CD4-positive, alpha-beta T cell treated with Interleukin-6 at 100 ng/mL for 8 hours (primary cell): ENCODE measurements at places on chromosomes 5 and 9.

DNA sequence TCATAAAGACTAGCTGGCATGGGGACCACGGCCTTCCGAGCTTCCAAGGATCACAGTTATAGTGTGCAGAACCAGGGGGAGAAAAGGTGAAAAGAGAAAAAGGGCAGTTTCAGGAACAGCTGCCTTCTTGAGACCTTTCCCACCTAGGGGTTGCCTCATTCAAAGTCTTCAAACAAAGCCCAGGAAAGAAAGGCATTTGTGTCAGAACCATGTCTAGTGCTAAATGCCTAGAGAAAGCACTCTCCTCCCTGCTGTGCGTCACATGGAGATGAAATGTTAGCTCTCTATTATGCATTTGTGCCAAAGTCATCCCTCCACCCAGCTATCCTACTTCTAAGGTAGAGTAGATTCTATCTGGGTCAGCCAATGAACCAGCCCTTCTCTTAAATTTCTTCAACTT is 1037.3 kb upstream of the WWC1 start:
- no peak for DNase-seq

DNA sequence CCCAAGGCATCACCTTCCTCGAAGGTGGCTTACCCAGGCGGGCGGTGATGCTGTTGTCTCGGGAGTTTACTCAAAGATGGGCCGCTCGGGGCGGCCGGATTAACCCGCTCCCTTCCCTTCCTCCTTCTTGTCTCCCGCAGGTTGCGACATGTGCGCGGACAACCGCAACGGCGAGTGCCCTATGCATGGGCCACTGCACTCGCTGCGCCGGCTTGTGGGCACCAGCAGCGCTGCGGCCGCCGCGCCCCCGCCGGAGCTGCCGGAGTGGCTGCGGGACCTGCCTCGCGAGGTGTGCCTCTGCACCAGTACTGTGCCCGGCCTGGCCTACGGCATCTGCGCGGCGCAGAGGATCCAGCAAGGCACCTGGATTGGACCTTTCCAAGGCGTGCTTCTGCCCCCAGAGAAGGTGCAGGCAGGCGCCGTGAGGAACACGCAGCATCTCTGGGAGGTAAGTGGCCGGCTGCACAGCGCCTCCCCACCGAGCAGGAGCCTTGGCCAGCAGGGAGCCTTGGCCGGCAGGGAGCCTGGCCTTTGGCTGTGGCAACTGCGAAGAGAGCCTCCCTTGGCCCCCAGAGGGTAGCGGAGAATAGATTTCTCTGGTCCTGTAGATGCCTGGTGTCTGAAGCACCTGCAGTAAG is 10.6 kb downstream of the PRDM6 start:
- DNase-seq, result no peak

- no peak for DNase-seq
These were observed 686.8 kb downstream of the KCTD16 start for GRCh38 chr5:144857454-144857853.

DNA sequence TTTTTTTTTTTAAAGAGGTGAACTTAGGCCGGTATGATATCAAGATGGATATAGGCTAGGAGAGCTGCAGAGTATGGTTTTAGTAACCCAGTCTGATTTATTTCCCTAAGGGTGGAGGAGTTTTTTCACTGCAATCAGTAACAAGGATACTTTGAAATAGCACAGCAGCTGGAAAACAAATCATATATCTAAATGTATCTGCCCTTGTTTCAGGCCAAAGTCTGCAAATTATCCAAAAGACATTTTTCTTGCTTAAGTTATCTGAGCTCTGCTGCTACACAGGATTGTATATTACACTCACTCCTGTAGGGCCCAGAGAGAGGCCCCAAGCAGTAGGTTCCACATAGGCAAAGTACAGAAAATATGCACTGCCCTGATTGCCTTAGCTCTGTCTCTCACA is 222.4 kb downstream of the NTRK2 start:
- no peak for DNase-seq

- DNase-seq, result no peak
These were observed 18.7 kb downstream of the IFT74 start for GRCh38 chr9:26974927-26975326.
